ENCODE measurements at places on chromosomes 1 and 21.

GRCh38 chr1:32746130-32746529 is 43.6 kb upstream of the SYNC start:
- no peak for DNase-seq

DNA sequence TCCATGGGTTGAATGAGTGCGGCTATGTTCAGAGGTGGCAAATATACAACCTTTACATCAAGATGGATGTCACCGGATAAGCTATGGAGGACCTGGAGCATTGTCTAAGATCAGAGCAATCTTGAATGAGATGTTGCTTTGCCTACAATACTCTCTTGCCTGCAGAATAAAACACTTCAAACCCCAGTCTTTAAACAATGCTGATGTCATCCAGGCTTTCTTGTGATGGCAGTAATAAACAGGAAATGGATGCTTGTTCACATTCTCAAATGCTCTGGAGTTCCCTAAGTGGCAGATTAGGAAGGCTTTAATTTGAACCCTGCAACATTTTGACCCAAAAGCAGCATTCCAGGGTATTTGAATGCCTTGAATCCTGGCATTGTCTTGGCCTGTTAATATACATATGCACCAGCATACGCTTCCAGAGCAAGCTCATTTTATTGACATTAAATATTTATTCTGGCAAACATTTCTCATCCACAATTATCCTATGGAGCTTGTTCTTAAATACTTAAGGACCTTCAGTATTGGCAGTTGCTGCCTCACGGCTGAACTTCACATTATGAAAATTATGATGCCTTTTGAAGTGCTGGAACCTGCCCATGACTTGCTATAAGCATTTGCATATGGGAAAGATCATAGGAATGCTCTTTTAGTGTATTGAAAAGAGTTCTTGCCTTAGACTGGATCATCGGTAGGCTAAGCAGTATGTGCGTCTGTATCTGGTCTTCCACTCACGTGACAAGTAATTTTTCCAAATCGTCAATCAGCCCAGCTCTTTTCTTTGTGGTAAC is 422.7 kb downstream of the SIPA1L2 start:
- DNase-seq = no peak

DNA sequence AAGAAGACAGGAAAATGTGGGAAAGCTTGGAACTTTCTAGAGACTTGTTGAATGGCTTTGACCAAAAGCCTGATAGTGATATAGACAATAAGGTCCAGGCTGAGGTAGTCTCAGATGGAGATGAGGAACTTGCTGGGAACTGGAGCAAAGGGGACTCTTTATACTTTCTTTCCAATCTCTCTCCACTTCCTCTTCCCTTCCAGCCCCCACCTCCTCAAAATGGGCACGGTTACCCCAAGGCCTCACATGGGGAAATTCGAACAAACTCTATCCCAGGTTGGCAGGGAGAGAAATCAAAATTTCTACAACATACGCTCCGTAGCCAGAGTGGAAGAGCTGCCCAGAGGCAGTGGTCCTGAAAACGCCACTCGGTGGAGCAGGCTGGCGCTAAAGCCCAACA is 15.2 kb downstream of the PPT1 start:
- no peak for DNase-seq

DNA sequence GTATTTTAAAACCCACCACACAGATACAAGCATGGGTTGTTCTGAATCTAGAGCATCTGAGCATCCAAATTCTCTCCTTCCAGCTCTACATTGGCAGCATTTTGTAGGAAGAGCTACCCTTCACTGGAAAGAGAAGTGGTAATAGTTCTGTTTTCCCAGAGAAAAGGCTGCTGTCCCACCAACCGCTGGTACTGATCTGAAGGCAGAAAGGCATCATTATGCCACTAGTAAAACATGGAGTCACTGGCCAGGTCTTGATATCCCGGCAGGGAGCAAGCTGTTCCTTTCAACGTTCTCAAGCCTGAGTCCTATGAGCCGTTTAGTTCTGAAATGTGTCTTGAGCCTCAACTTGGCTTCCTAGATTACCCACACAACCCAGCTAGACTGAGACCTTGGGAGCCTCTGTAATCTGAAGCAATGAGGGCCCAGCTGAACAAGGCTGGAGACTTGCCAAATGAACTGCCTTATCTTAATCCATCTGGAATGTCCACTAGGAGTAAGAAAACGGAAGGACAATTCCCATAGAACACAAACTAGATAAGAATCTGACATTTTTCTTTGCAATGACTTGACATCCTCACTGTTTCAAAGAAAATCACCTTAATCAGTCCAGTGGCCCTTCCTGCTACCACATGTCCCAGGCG is 116.8 kb downstream of the KCNH1 start:
- DNase-seq = no peak

- no peak for DNase-seq
Observed at GRCh38 chr1:170623171-170623570, 40.8 kb upstream of the PRRX1 start.

DNA sequence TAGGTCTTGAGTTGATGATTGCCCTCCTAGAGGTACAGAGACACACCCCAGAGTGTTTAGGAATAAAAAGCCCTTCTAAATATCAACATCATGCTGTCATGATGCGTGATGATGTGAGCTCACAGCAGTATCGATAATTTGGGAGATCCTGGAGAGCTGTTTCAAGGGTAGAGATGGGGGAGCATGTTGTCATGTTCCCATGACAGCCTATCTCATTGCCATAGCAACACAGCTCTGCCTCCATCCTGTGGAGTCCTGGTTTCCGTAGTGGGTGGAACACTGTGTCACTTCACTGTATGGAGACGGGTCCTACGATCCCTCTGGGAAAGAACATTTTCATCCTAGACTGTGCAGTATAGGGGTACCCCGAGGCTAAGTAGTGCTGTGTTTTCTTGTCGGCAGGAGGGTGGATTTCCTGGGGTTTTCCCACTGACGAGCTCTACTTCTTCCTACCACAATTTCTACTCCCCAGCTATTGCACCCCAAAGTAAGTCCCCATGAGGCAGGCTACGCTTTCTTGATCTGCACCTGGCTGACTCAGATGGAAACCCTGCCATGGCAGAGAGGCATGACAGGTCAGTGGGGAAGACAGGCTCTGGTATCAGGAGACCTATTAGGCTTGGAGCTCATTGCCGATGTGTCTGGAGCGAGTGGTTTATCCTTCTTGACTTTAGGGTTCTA is 7.2 kb downstream of the KISS1 start:
- no peak for DNase-seq

DNA sequence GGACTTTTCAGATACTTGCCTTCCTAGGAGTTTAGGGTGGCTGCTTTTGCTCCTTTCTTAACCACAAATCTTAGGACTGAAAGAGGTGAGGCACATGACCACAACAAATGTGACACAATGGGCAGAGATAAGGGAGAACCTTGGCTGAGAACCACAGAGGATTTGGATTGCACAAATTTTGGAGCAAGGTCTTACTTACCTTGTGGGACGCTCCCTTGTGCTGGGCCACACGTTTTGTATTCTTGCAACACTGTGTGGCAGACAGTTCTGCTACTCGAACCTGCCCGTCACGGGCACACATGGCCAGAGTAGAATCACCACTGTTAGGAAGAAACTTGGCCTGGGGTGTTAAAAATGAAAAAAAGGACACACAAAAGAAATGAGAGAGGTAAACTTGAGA is 23.9 kb downstream of the DCAF8 start:
- DNase-seq = no peak

GRCh38 chr1:208054911-208055379 is 144.0 kb upstream of the CD34 start:
- DNase-seq = no peak

GRCh38 chr1:28915031-28915895 is 894 bp downstream of the EPB41 start:
- no peak for DNase-seq

GRCh38 chr1:218299416-218299815 is 14.3 kb downstream of the RRP15 start:
- no peak for DNase-seq

DNA sequence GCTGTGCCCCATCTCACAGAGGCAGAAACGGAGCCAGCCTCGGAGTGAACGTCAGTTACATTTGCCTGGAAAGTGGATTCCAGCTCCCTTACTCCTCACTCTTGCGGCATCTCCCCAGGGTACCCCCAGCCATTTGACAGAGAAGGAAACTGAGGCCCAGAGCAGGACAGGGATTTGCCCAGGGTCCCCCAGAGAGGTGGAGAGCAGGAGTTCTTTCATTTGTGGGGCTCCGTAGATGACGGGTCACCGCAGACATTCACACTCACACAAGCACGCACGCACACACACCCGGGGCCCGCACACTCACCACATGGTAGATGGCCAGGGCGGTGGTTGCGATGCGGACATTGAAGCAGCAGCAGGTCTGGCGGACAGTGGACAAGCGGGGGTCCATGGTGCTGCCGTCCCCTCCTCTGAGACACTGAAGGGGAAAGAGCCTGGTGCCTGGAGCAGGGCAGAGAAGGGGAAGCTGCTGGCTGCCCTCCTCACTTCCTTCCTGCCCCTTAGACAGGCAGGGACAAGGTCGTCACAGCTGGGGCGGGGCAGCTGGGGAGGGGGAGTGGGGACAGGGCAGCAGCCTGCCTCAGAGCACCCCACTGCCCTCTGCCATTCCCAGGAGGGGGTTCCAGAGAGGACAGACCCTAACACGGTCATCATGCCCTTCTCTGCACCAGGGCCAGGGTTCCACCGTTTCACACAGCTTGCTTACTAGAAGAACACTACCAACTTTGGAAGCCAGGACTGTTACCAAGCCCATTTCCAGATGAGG is at the start of gene LAPTM5:
Gene LAPTM5 (minus strand): TSS at position 423 of the 769 bp plus-strand sequence. CDS start 29 bp downstream, at position 394.
- DNase-seq = no peak

DNA sequence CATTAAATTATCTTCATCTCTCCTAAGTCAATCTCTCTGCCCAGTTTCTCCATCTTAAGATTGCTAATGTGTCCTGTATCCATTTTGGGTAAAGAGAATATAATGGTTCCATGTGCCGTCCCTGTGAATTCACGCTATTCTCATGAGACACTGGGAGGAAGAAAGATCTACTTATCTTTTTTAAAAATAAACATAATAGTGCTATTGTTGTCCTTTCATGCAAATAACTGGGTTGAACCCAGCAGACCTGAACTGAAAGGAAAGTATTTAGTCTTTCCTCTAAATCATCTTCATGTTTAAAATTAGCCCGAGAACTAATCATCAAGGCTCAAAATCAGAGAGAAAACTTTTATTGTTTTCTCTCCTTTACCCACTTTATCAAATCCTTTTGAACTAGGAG is 22.4 kb downstream of the SLAMF1 start:
- DNase-seq = no peak
